CD4-positive, alpha-beta T cell treated with Interleukin-15 for 4 hours (primary cell): ENCODE measurements at places on chromosomes 16 and 17.
A peak's percentile ranks its signal among the peaks of the same experiment; 100 is the strongest.

- no peak for DNase-seq
These were observed 6.1 kb downstream of the GALNS start for GRCh38 chr16:88850531-88851199.

DNA sequence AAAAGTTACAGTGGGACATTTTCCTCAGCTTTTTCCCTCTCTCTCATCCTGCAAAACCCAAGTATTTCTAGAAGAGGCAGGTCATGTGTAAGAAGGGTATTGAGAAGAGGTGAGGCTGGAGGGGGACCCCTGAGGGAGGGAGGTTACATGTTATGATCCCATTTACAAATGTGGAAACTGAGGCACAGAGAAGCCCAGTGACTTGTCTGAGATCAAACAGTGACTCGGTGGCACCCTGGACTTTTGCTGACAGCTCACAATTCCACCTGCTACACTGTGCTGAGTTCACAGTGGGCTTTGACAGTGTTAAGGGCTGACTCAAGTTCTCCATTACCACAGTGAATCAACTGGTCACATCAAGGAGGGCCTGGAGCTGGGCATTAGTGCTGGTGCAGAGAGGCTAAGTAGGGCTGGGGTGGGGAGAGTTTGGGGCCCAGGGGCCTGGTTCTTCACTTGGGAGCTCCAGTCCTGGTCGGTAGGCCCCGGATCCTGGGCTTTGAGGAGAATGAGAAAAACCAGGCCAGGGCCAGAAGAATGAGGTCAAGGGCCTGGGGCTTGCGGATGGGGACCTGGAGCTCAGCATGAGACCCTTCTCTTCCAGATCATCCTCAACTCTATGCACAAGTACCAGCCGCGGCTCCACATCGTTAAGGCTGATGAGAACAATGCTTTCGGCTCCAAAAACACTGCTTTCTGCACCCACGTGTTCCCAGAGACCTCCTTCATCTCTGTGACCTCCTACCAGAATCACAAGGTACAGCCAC is 26.0 kb downstream of the TBX4 start:
- DNase-seq = no peak

GRCh38 chr17:48121923-48122664 is 14.5 kb downstream of the SNX11 start:
- no peak for DNase-seq

DNA sequence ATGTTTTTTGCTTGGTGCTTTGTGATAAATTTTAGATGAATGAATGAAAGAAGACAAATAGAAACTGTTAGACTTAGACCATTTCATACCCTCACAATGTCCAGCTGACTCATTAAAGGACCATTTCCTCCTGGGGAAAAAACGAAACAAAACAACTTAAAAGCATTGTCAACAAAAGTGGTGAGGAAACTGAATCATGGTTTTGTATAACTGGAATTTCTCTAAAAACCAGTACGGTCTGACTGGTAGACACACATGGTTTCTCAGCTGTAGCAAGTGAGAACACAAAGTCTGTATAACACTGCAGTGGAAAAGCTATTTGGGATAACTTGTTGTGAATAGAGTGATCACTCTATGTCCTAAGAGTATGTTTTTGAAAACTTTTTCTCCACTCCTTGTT is 5.3 kb upstream of the DDX52 start:
- no peak for DNase-seq

DNA sequence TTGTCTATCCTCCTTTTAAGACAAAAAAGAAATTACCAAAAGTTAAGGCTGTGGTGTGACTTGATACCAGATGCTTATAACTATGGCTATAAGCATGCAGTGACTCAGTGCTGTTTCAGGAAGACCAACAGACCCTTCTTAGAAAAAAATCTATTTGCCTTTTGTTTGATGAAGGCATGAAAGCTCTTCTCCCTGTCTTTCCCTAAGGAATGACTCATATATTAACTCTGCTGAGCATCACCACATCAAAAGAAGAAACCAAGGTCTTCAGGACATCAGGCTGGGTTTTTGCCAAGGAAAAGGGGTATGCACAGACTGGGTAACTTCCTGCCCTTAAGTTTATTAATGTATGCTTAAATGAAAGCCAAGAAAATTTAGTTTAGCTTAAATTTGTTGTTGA is 47.1 kb downstream of the VMP1 start:
- peak; percentile 82 for DNase-seq

GRCh38 chr17:80374039-80374731 is 40.8 kb upstream of the ENDOV start:
- no peak for DNase-seq

GRCh38 chr17:37310940-37311339 is 64.8 kb upstream of the C17orf78 start:
- no peak for DNase-seq

GRCh38 chr16:82753821-82754220 is 127.1 kb downstream of the CDH13 start:
- DNase-seq = no peak

DNA sequence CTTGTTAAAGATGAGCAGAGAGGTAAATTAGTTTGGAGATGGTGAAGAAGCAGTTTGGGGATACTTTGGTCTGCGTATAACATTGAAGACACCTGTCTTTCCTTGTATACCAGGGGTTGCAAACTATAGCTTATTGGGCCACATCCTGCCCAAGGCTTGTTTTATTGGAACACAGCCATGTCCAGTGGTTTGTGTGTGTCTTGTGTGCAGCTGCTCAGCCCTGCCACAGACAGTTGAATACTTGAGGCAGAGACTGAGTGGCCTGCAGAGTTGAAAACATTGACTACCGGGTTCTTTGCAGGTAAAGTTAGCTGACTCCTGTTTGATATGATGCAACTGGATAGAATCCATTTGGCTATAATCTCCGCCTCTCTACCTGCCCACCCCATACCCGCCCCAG is 224.4 kb downstream of the PRKCA start:
- DNase-seq = no peak

DNA sequence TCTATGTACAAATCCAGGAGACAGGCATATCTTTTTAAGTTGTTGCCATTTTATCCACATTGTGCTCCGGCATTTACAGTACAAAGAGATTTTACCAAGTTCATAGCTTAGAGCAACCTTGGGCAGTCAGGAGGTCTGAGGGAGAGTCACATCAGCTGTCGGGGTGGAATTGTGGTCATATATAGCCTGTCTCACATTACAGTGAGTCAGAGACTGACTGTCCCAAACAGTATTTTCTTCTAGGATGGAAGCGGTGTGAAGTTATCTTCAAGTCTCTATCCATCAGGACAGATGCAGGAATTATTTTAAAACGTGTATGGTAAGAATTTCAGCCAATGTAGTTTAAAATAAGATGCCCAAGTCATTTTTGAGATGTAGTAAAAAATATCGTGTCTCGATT is 53.0 kb downstream of the GPRC5B start:
- no peak for DNase-seq

DNA sequence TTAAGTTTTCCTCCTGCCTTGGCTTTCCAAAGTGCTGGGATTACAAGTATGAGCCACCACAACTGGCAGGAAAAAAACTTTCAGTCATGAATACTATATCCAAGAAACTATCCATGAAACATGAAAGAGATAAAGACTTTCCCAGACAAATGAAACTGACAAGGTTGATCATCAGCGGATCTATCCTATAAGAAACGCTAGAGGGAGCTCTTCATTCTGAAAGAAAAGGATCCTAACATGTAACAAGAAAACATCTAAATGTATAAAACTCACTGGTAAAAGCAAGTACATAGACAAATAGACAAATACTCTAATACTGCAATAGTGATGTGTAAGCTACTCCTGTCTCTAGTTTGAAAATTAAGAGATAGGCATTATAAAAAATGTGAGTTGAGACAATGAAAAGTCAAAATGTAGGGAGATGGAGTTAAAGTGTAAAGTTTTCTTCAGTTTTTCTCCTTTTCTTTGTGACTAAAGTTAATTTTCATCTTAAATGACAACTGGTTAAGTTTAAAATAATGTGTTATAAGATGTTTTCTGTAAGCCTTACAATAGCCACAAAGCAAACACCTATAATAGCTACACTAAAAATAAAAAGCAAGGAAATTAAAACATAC is 79.6 kb upstream of the TEKT1 start:
- peak; percentile 58 for DNase-seq

GRCh38 chr16:86044241-86044671 is 145.3 kb downstream of the IRF8 start:
- no peak for DNase-seq

DNA sequence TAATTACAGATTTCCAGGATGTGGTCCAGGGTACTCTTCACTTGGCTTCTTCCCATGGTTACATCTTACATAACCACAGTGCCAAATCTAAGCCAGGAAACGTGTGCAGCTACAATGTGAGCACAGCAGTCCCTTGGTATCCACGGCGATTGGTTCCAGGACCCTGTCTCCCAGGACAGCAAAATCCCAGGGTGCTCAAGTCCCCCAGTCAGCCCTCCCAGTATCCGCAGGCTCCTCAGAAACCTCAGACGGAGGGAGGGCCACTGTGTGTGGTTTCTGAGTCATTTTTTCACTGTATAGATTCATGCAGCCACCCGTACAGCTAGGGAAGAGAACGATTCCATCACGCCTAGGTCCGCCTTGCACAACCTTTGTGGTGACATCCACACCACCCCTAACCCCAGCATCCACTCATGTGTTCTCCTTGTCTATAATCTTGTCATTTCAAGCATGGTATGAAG is 11.1 kb upstream of the ATP2C2 start:
- DNase-seq = no peak

DNA sequence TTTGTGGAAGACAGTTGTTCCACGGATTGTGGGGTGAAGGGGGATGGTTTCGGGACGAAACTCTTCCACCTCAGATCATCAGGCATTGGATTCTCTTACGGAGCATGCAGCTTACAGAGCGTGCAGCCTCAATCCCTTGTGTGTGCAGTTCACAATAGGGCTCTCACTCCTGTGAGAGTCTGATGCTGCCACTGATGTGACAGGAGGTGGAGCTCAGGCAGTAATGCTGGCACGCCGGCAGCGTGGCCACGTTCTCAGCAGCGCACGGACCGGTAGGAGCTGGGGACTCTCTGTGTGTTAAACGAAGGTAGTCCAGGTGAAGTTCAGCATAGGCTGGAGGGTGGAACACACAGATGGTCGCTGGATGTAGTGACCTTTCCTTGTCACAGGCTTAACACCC is 37.8 kb downstream of the SEC14L1 start:
- no peak for DNase-seq

GRCh38 chr17:77147357-77147801 is 6.6 kb downstream of the SEC14L1 start:
- no peak for DNase-seq

DNA sequence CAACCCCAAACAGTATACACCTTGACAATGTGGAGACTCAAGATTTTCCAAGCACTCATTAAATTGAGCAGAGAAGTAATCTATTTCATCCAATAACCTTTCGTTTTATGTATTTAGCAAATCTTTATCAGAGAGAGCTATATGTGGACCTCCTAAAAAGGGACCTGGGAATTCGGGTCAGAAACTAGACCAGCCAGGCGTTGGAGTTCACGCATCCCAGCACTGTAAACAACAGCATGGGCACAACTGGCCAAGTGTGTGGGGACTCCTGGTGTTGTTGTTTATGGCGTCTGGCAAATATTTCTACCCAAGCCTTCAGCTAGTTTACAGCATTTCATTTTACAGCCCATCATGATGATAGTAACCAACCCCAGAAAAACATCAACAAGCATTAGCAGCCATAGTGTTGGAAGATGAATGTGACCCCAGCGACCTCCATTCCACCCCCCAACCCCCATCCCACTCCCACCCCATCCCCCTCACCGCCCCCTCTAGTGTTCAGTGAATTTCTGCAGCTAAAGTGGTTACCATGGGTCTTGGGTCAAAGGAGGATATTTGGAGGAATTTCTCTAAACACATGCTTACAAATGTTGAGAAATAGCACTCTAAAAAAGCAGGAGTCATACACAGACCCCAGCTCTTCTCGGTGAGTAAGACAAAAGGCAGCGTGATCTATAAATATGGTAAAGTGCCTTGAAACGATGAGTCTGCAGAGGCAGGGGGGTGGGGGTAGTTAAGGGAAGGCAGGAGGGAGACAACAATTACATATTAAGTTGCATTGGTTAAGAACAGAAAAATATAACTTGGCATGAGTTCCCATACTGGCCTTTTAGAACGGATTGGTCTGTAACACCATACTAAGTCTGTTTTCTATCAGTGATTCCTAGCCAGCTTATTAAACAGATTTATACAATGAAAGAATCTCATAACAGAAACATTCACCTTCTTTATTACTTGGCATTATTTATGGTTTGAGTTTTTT is 91.4 kb upstream of the TBX2 start:
- DNase-seq = no peak

DNA sequence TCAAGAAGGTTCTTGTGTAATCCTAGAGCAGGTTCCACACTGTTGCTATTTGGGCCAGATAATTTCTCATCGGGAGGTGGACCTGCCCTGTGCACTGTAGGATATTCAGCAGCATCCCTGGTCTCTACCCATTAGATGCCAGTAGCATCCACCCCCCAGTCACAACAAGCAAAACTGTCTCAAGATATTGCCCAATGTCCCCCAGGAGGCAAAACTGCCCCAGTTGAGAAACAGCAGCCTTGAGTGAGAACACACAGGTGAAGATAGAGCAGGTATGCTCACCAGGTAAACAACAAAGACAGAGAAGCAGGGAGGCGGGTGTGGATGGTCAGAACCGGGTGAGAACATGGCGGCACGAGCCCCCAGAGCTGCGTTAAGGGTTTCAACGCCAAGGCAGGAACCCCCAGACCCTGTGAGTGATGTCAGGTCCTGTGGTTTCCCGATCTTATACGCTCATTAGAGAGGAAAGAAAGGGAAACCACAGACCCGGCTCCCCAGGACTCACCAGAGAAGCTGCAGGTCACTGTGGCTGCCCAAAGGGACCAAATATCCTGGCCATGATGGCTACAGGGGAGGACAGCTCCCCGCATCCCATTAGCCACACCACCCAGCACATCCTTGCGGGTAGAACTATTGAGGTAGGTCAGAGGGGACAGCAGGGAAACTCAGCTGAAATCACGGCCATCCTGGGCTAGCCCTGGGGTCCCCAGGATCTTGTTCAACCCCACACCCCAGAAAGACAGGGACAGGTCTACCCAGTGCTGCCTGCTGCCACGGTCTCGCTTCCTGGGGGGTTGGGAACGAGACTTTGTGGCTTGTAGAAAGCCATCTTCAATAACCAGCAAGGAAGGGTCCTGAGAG is 21.2 kb downstream of the CDC42EP4 start:
- DNase-seq = no peak

DNA sequence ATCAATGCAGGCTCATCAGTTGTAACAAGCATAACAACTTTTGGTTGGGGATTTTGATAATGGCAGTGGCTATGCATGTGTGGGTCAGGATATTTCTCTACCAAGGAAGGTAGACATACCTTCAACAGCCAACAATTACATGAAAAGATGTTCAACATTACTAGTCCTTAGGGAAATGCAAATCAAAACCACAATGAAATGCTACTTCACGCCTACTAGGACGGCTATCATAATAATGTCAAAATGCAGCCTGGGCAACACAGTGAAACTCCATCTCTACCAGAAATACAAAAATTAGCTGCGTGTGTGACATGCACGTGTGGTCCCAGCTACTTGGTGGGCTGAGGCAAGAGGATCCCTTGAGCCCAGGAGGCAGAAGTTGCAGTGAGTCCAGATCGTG is 7.3 kb upstream of the SLC5A10 start:
- no peak for DNase-seq
